ENCODE measurements at places on chromosomes 4 and X.

GRCh38 chr4:89072921-89073320 lies 15.9 kb upstream of the FAM13A start:
- DNase-seq: no peak

- no peak for DNase-seq
Observed at GRCh38 chr4:123304151-123304964, 92.2 kb upstream of the SPRY1 start.

DNA sequence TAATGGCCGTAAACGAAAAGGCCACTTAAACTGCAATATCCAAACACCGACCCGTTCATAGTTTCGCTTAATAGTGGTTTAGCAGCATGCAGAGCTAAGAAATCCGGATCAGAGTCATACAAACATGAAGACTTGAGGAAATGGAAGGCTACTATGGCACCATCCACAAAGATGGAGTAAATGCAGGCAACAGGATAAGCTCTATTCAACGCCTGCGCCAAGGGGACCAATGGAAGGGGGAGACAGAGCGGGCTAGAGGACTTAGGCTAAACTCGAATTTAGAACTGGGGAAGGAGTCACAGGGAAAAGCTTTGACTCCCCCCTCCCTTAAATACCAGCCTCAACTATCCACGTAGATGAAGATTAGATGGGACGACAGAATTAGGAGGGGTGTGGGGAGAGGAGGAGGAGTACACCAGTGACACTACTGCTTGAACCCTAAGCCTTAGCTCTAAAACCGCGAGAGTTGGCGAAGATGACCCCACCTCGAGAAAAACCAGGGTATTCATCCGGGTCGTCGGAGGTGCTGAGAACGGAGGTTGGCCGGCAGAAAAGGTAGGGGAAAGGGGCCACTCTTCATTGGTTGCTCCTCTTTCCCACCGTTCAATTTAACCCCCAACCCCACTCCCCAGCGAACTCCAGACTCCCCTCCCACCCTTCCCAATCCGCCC lies 3.5 kb downstream of the HUWE1 start:
- DNase-seq: no peak

GRCh38 chr4:78513411-78513975 lies 38.1 kb upstream of the ANXA3 start:
- no peak for DNase-seq

GRCh38 chr4:139958739-139959098 lies 195.3 kb downstream of the MAML3 start:
- DNase-seq: no peak

GRCh38 chr4:74205046-74205445 lies 47.1 kb downstream of the MTHFD2L start:
- no peak for DNase-seq

DNA sequence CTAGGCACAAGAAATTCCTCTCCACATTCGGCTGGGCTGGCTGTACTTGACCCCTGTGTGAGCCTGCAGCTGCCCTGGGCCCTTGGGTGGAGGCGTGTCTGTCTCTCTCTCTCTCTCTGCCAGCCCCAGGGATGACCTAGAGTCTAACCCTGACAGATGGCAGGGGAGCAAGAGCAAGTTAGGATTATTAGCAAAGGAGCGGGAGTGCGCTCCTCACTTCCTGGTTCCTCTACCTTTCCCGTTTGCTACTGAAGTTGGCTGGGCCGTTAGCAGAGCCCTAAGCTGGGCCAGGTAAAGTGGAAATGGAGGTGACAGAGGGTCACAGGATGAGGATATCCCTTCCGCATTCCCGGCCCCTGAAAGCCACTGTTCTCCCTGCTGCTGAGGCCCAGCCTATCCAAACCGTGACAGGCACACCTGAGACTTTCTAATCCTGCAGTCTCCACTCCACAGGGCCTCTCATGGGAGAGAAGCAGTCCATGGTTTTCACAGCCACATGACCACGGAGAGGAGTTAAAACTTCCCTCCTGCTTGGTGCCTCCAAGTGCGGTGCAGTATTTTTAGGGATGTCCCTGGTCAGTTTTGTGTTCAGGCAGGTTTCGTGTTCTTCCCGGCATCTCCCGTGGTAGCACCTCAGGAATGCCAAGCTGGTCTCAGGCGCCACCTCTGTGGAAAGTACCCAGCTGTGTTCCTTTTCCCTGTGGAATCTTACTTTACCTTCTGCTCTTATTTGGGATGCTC lies 79.3 kb downstream of the CLDN22 start:
- no peak for DNase-seq

GRCh38 chr4:185640811-185641675 lies 105.7 kb upstream of the PDLIM3 start:
- peak; percentile 48 for DNase-seq

DNA sequence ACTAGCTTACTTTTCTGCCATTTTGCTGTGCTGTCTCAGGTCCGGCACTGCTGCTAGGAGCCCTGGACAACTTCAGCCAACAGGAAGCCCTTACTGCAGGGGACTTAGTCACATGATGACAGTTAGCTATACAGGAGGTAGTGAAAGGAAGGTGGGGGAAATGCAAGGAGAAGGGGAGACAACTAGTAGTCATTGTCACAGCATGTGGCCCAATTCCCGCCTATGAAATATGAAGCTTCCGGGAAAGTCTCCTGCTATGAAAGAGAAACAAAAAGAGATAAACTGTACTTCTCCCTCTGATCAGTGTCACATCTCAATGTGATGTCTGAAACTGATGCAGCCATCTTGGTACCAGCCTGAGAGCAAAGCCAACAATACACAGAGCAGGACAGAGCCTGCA lies 71.6 kb downstream of the AMELX start:
- no peak for DNase-seq

- no peak for DNase-seq
Observed at GRCh38 chr4:126435491-126435890, 1120.7 kb downstream of the FAT4 start.

DNA sequence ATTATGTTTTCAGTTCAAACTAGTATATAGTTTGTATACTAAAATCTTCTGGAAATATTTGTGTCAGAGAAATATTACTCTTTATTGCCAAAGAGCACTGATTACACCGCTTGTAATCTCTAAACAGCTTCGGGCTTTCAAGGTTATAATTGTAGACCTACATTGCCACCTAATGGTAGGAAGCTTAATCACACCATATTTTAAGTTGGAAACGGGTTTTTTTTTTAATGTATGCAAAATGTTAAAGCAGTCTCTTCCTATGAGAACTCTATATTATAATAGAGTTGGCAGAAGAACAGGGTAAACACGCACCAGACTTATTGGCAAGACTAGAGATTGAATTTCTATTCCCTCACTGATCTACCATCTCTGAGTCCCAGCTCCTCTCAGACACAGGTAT lies 19.5 kb upstream of the NFXL1 start:
- no peak for DNase-seq

- no peak for DNase-seq
Observed at GRCh38 chr4:1113311-1114009, at the start of gene RNF212. RNF212 (minus strand) TSS chr4:1113564; CDS start chr4:1113464, 100 bp downstream.

DNA sequence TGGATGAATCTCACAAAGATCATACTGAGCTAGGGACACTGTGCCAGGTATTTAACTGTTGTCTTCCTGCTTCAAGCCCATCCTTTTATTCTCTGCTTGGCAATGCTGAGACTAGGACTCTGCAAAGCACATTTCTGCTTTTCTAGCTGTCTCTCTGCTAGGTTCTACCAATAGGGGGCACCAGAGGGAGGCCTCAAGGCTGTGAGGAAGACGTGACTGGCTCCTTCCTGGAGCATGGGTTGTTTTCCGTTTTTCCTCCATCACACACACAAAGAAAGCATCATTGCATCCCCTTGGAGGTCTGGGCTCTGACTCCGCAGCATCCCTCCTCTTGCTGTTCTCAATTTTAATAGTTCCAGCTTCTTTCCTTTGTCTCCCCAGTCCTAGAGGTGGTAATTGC lies 10.9 kb upstream of the DCTD start:
- DNase-seq: no peak

DNA sequence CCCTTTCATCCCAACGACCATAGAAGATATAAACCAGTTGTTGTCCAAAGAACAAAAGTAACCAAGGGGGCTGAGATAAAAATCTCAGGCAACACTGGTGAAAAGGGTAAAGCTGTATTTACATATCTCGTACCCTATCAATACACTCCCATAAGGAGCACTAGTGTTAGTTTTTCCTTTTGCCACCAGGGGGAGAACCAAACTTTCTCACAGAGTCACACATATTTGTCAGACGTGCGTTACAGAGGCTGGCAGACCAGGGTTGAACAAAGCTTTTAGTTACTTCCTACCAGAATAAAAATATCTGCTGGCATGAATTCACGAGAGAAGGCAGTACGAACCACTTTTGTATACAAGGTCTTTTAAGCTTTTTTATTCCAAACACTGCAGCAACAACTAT lies 88.3 kb downstream of the AMELX start:
- no peak for DNase-seq

GRCh38 chr4:105990933-105991332 lies 95.7 kb downstream of the NPNT start:
- DNase-seq: peak; percentile 16

- no peak for DNase-seq
Observed at GRCh38 chrX:85379174-85379907, at the start of gene POF1B. POF1B (minus strand) TSS chrX:85379665; CDS start chrX:85379454, 211 bp downstream.

DNA sequence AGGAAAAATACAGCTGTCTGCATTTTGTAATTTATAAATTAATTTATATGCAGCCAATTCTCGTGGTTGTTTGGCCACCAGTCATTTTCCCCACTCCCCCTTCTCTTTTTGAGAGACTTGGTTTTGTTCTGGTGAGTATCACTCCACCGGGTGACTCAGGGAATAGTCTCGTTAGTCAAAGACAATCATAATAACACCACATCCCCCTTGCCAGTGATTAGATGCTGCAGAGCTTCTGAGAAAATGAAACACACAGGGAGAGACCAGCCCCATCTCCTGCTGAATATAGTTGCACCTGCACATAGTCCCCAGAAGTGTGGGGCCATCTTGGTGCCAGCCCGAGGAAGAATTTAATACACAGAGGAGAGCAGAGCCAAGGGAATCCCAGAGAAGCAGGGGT lies 8.0 kb upstream of the FNIP2 start:
- DNase-seq: no peak

DNA sequence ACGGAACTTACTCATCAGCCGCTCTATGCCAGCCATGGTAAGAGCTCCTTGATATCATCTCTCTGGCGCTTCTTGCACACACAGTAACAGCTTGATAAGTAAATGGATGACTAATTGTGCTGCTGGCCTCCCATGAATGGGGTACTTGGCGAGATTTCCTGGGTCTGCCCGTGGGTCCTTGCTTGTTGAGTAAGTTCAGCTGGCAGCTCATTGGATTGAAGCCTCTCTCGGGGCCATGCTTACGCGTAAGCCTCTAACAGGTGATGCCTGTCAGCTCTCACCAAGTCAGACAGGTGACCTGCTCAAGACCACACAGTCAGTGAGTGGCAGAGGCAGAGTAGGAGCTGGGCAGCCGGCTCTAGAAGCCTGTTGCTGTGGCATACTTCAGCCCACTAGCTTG lies 7.7 kb downstream of the NSG1 start:
- no peak for DNase-seq

GRCh38 chr4:87219632-87220093 lies 755 bp downstream of the KLHL8 start:
- peak; percentile 20 for DNase-seq

GRCh38 chr4:120007896-120008436 lies 58.7 kb downstream of the MAD2L1 start:
- no peak for DNase-seq

GRCh38 chr4:154492288-154492687 lies 689 bp upstream of the DCHS2 start:
- no peak for DNase-seq

DNA sequence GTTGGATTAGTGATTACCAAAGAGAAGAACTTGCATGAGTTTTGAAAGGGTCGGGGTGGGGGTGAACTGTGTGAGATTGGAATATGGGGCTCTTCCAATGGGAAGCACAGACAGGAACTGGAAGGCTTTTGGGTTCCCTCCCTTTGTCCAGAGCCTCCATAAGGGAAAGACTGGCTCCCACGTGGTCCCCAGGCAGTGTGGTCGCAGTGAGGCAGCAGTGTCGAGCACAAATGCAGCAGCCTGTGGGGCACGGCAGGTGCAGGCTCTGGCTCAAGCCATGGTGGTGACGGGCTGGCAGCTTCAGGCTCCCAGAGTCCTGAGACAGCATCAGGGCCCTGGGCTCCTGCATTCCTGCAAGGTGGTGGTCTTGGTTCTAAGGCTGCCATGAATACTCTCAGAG lies 45.5 kb downstream of the VCX2 start:
- DNase-seq: no peak

GRCh38 chr4:81472281-81473182 lies 825 bp upstream of the RASGEF1B start:
- no peak for DNase-seq

DNA sequence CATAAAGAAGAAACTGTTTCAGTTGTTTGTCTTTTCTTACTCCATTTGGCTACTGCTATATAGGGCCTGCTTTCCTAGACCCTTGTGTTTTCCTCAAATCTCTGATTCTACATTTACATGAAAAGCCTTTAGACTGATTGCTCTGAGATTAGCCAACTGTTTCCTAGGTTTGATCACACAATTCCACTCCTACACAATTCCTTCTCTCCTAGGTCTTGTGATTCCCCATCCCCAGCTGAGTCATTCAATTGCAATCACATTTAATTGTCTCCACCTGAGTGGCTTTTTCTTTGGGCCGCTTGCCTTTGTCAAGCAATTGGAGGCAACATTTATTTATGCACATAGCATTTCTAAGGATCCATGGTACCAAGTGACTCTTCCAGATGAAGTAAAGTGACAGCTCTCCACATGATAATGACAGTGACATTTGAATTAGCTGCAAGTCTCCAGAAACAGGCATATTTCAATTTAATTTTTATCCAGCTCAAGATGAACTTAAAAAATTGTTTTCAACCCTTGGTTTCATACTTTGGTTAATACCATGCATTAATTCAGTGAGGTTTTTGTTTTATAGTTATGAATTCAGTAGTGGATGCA lies 35.8 kb downstream of the ATXN3L start:
- peak; percentile 88 for DNase-seq

- DNase-seq: no peak
Observed at GRCh38 chr4:53593765-53594164, 2.5 kb upstream of the LNX1 start.

GRCh38 chr4:73311428-73311827 lies 52.8 kb upstream of the ANKRD17 start:
- DNase-seq: no peak

- DNase-seq: no peak
Observed at GRCh38 chr4:89563431-89563830, 255.8 kb upstream of the GPRIN3 start.

DNA sequence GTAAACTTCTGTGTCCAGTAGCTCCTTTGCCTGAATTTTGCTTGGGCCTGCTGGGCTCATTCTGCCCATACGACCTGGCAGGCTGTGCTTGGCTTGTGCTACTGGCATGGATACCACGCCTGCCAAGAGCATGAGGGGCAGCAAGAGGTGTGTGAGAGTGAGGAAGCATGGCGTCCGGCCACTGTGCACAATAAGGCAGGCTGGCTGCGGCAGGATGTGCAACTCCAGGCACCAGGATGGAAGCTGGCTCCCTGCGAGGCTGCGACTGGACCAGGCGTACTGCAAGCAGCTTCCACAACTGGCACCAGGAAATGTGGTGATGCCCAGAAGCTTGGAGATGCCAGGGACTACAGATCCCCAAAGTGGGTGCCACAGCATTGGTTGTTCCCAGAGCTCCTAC lies 709.3 kb downstream of the PCDH18 start:
- DNase-seq: no peak

- no peak for DNase-seq
Observed at GRCh38 chrX:115229337-115230003, 4.4 kb downstream of the LRCH2 start.

Data from retinal pigment epithelial cell (primary cell).